ENCODE measurements at places on chromosomes 3 and 15. TPM values are rescaled to one million over a fixed set of nuclear protein-coding genes. Genes with fewer than 3 reads are reported as not detected.
A peak's percentile ranks its signal among the peaks of the same experiment; 100 is the strongest.

The IREB2 gene
- total RNA-seq: 64.1 TPM

The SUSD5 gene
- not detected for total RNA-seq

The C3orf62 gene
- total RNA-seq: 7.0 TPM

The CAND2 gene
- total RNA-seq: 1.2 TPM

The LRRC34 gene
- total RNA-seq: 6.3 TPM

The STARD9 gene
- 5.1 TPM for total RNA-seq

The PLSCR5 gene
- total RNA-seq: not detected

The ADPGK gene
- total RNA-seq: 63.1 TPM

The PAQR9 gene
- not detected for total RNA-seq

The PEX5L gene
- total RNA-seq: 0.23 TPM

The SPINK8 gene
- total RNA-seq: not detected

The LINGO1 gene
- total RNA-seq: 0.17 TPM

The CLDN16 gene
- not detected for total RNA-seq

The SLC25A20 gene
- total RNA-seq: 29.3 TPM

DNA sequence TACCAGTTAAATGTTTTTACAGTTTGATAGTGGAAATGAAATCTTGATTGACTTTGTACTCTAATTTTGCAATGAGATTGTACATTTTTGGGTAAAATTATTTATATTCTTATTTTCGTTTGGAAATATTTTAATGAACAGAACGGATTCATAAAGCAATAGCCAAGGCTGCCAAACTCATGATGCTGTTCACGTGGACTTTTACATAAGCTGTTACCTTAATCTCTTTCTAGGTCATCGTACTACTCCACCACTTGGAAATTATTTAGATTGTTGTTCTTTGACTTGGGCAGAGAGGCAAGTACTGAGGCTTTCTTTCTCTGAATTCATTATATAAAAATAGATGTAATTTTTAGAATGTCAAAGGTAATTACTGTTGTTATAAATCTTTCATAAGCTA is 16.2 kb downstream of the SYNPR start:
- no peak for DNase-seq
- H3K27me3 ChIP-seq: no peaks in the 10 kb centered on the region
- no peak overlapping the region for H3K27ac ChIP-seq

GRCh38 chr15:62135532-62136134 is 29.5 kb downstream of the C2CD4B start:
- no peak for DNase-seq
- H3K36me3 ChIP-seq: no peaks in the 10 kb centered on the region
- H3K27me3 ChIP-seq: peaks cover 5% of the 10 kb centered on the region
- H3K27ac ChIP-seq: no peak overlapping the region

DNA sequence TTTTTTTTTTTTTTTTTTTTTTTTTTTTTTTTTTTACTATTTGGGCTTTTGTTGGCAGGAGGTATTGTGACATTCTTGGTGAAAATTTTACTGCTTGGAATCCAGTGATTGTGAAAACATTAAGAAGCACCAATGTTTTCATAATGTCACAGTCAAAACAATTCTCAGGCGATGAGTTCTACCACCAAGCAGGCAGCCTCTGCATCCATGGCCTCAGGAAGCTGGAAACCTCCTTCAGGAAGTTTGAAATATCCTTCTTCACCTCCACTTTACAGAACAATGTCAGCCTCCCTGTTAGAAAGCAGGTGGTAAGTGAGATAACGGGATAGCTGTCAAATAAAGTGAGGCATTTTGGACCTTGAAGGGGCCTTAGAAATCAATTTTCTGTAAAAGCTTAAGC is 98.3 kb downstream of the MEX3B start:
- no peak overlapping the region for H3K27ac ChIP-seq
- DNase-seq: no peak
- H3K4me1 ChIP-seq: peaks cover 7% of the 10 kb centered on the region
- peaks cover 12% of the 10 kb centered on the region for H3K27me3 ChIP-seq

GRCh38 chr3:5275529-5275928 is 88.0 kb downstream of the EDEM1 start:
- no peaks in the 10 kb centered on the region for H3K36me3 ChIP-seq
- no peak overlapping the region for H3K27ac ChIP-seq

- peaks cover 6% of the 10 kb centered on the region for H3K4me1 ChIP-seq
- DNase-seq: no peak
- no peaks in the 10 kb centered on the region for H3K36me3 ChIP-seq
- no peak overlapping the region for H3K27ac ChIP-seq
Observed at GRCh38 chr3:152830245-152830644, 4.7 kb upstream of the P2RY1 start.

- no peak overlapping the region for H3K4me3 ChIP-seq
- DNase-seq: no peak
- peaks cover 33% of the 10 kb centered on the region for H3K4me1 ChIP-seq
- no peak overlapping the region for H3K27ac ChIP-seq
- peaks cover 1% of the 10 kb centered on the region for H3K27me3 ChIP-seq
Observed at GRCh38 chr3:151166161-151166560, 36.9 kb downstream of the GPR171 start.

DNA sequence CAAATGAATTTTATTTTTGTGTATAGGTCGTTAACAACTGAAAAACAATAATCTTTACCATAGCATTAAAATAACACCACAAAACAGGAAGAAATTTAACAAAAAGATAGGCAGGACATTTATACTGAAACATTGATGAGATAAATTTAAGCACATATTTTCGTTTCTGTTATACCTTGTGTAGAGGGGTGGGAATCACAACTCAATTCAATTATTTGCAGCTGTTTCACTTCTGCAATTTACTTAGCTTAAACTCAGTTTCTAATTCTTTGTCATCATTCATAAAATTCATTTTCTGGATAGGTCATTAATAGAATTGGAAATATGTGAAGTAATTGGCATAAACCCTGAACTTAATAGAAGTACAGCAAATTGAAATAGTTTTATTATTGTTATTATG is 42.3 kb downstream of the TP63 start:
- H3K4me3 ChIP-seq: no peak overlapping the region
- peaks cover 21% of the 10 kb centered on the region for H3K27me3 ChIP-seq
- H3K27ac ChIP-seq: no peak overlapping the region

DNA sequence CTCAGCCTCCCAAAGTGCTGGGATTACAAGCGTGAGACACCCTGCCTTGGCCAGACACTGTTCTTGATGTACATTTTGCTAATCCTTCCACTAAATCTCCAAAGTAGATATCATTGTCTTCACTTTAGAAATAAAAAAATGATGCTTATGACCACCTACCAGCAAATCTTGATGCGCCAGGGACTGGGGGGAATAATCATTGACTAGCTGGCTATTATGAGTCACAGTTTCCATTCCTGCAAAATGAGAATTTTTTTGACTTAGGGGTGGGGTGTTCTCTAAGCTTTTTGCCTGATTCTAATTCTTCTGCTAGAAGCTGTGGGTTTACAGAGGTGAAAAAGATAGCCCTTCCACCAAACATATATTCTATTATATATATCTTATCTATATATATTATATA is 17.1 kb upstream of the RFC4 start:
- H3K36me3 ChIP-seq: no peaks in the 10 kb centered on the region
- peaks cover 35% of the 10 kb centered on the region for H3K4me1 ChIP-seq
- no peak for DNase-seq
- peaks cover 5% of the 10 kb centered on the region for H3K27me3 ChIP-seq

- no peak overlapping the region for H3K4me3 ChIP-seq
- H3K36me3 ChIP-seq: no peaks in the 10 kb centered on the region
- H3K27ac ChIP-seq: no peak overlapping the region
- no peaks in the 10 kb centered on the region for H3K4me1 ChIP-seq
Observed at GRCh38 chr3:187944390-187945179, 199.3 kb upstream of the BCL6 start.

GRCh38 chr3:141405591-141405990 is 37.3 kb downstream of the ZBTB38 start:
- peaks cover 60% of the 10 kb centered on the region for H3K4me1 ChIP-seq
- peaks cover 20% of the 10 kb centered on the region for H3K36me3 ChIP-seq
- H3K4me3 ChIP-seq: peak overlapping the region; percentile 18
- peak overlapping the region; percentile 45 for H3K27ac ChIP-seq
- H3K27me3 ChIP-seq: no peaks in the 10 kb centered on the region

GRCh38 chr3:42476225-42477125 is 26.0 kb upstream of the VIPR1 start:
- peaks cover 12% of the 10 kb centered on the region for H3K36me3 ChIP-seq
- H3K27ac ChIP-seq: no peak overlapping the region
- peaks cover 10% of the 10 kb centered on the region for H3K27me3 ChIP-seq
- H3K4me3 ChIP-seq: no peak overlapping the region

- peaks cover 8% of the 10 kb centered on the region for H3K36me3 ChIP-seq
- peaks cover 43% of the 10 kb centered on the region for H3K4me1 ChIP-seq
- no peak overlapping the region for H3K27ac ChIP-seq
- no peak overlapping the region for H3K4me3 ChIP-seq
- no peak for DNase-seq
Observed at GRCh38 chr15:76866008-76866407, 39.1 kb downstream of the SCAPER start.

DNA sequence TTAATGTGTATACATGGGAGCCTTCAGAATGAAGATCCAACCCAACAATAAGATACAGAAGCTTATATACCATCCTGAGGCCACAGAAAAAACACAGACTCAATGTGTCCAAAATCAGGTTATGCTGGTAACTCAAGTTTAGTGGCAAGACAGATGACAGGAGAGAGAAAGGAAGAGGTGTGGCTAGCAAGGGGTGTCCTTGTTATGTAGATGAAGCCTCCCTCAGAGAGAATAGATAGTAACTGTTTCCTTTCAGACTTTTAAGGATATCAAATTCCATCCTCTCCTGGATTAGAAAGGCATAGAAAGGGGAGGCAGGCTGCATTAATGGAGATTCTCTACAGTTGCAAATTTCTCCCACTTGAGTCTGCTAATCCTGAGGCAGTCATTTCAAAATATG is 447.4 kb downstream of the GABRB3 start:
- H3K27me3 ChIP-seq: no peaks in the 10 kb centered on the region
- DNase-seq: no peak
- H3K27ac ChIP-seq: no peak overlapping the region
- H3K36me3 ChIP-seq: no peaks in the 10 kb centered on the region
- no peak overlapping the region for H3K4me3 ChIP-seq

- H3K36me3 ChIP-seq: no peaks in the 10 kb centered on the region
- no peaks in the 10 kb centered on the region for H3K4me1 ChIP-seq
- DNase-seq: no peak
- no peak overlapping the region for H3K27ac ChIP-seq
- H3K27me3 ChIP-seq: peaks cover 17% of the 10 kb centered on the region
- no peak overlapping the region for H3K4me3 ChIP-seq
Observed at GRCh38 chr3:157566596-157566995, 63.4 kb upstream of the VEPH1 start.

DNA sequence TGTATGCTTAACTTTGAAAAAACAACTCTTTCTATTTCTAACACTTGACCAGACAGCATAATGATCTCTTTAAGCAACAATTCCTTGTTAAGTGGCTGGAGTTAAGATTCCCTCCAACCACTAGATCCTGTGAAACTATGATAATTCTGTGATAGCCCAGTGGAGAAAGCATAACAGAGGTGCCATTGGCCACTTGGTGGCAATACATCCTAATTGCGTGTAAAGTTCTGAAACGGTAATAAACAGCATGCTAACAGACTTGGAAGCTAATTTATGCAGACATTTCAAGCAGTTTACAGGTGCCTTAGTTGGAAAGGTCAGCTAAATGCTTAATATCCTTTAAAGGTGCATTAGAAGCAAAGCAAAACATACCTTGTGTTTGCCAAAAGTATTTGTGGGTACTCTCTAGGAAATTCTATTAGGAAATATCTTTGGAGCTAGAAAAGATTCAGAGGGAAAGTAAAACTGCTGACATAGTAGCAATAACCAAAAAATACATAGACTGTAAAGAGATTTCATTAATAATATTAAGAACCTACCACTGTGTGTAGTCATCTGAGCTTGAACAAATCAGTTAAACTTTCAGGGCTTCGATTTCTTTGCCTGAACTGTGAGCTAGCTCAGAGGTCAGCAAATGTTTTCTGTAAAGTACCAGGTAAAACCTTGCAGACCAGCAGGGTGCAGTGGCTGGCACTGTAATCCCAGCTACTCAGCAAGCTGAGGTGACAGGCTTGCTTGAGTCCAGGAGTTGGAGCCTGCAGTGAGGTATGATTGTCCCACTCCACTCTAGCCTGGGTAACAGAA is 19.0 kb upstream of the CSTA start:
- no peaks in the 10 kb centered on the region for H3K36me3 ChIP-seq
- no peak overlapping the region for H3K27ac ChIP-seq

DNA sequence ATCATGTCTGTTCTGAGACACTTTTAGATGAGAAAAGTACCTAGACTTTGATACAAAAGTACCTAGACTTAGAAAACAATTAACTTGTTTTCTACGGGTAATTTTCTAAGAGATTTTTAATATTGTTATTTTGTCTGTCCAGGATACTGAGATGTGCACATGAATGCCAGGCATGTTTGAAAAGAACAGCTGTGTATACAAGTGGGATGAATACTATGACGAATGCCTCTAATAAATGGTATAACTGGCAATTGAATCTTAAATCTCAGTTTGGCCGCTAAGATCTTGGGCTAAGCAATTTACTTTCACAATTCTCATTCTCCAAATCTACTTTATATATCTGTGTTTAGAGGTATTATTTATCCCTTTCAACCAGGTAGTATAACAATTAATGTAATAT is 207.4 kb downstream of the CBLB start:
- no peaks in the 10 kb centered on the region for H3K4me1 ChIP-seq
- no peak overlapping the region for H3K4me3 ChIP-seq
- no peak for DNase-seq
- H3K36me3 ChIP-seq: peaks cover 40% of the 10 kb centered on the region
- no peak overlapping the region for H3K27ac ChIP-seq
- no peaks in the 10 kb centered on the region for H3K27me3 ChIP-seq

DNA sequence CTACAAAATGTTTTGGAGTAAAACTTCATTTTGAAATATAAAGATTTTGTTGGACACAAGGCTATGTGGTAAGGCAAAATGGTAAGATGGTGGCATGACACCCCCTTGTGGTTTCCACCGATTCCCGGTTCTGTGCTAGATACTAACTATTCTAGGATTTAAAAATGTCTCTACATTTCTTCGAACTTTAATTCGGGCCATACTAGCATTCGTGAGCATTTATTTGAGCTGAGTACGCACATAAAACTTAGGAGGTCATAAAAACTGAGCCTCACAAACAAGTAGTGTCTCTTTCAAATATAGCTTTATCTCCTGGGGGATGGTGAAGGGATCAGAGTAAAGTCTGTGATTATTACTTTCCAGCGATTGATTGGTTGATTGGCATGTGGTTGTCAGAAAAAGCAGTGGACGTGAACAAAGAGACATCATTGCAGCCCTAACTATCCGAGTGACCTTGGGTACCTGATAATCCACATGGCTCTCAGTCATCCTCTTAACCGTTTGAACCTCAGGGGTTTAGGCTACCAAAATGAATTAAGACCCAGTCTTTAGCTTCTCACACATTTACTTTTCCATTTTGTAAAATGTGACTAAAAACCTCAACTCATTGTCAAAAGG is 1.1 kb upstream of the ZNF639 start:
- no peaks in the 10 kb centered on the region for H3K27me3 ChIP-seq
- no peak for DNase-seq
- peaks cover 45% of the 10 kb centered on the region for H3K4me1 ChIP-seq
- no peak overlapping the region for H3K27ac ChIP-seq

- H3K36me3 ChIP-seq: no peaks in the 10 kb centered on the region
- DNase-seq: no peak
- no peak within 1 kb of the TSS for H3K27ac ChIP-seq
- H3K4me1 ChIP-seq: no peaks in the 10 kb centered on the region
Observed at GRCh38 chr3:149792452-149793270, at the start of gene ANKUB1. ANKUB1 (minus strand) TSS chr3:149792554; CDS start chr3:149792366, 188 bp downstream.

GRCh38 chr3:43966126-43966525 is 275.4 kb downstream of the ABHD5 start:
- H3K36me3 ChIP-seq: no peaks in the 10 kb centered on the region
- no peak overlapping the region for H3K27ac ChIP-seq
- H3K27me3 ChIP-seq: peaks cover 26% of the 10 kb centered on the region
- DNase-seq: no peak
- no peak overlapping the region for H3K4me3 ChIP-seq
